ENCODE measurements at places on chromosomes 16 and 17.

DNA sequence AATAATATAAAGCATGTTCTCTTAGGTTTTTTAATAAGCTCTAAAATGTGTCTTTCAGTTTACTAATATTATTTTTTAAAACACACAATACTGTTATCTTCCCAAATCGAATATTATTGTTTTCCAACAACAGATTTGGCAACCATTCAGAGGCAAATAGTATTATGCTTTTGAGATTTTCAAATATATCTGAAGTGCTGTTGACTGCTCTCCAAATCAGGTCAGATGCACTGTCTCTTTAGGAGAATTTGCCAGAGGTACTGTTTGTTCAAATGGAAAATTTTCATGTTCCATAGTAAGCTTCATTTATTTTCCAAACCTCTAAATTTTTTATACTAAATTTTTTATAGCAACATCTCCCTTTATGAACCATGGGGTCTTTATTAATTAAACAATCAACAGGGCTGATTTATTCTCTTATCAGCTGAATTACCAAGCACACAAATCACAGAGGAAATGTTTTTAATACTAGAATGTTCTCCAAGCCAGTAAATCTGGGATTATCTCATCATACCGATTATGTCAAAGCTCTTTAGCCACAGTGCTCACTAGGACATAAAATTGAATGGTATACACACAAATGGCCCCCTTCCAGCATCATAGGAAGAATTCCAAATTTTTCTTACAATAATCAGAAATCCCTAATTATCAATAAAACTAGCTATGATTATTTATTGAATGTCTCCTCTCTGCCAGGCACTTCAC, 108.8 kb upstream of the HLF start:
- no peak for DNase-seq

DNA sequence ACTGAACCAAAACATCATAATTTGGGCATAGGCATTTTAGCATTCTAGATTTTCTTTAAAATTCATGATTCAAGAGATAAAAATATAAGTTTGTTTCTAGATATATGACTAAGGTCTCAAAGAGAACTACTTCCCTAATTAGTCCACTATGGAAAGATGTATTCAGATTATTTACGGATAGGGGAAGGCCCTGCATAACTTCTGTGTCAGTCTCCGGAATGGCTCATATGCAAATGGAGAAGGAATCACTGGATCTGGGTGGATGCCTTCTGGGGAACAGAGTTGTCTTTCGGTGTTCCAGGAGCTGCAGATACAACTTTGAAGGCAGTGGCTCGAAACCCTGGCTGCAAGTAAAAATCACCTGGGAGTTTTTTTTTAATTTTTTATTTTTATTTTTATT, 17.1 kb upstream of the WFIKKN2 start:
- no peak for DNase-seq

- no peak for DNase-seq
These were observed 83.4 kb downstream of the GAS7 start for GRCh38 chr17:10114931-10115535.

- no peak for DNase-seq
These were observed at the start of gene IGSF6 for GRCh38 chr16:21652453-21652852. TSS of gene IGSF6 (minus strand) at chr16:21652608. CDS start at chr16:21652598, 10 bp downstream.

GRCh38 chr16:53282975-53283946, 151.0 kb upstream of the RBL2 start:
- DNase-seq, result no peak

- DNase-seq, result no peak
These were observed 24.8 kb upstream of the CEP20 start for GRCh38 chr16:15913046-15913698.

DNA sequence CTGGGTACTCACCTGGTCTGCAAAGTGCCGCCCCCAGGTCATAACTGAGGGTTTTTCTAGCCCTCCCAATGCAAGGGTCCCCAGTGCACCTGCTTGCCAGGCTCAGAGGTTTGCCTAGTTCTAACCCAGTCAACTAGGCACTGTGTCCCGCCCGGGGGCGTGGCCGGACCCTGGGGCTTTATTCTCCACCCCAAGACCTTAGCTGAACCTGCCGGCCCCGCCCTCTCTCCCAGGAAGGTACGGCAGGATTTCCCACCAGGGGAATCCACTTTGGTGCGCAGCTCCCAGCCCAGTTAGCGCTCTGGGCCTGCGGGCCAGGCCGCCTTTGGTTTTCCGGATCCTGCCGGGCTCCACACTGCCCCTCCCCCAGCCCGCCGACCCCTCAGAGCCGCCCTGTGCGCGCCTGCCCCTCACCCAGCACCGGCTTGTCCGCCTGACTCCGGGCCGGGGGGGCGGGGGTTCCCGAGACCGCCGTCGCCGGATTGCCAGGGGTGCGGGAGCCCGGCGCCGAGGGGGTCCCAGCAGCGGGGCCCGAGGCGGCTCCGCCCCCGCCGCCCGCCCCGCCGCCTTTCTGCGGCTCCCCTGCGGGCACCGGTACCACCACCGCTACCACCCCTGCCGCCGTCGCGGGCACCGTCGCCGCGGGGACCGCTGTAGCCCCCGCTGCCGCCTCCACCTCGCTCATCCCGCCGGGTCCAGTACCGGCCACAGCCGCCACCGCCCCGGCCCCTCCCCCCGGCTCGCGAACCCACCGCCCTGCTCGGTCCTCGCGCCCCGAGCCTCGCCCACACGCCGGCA, 424 bp downstream of the YBX2 start:
- no peak for DNase-seq

- DNase-seq, result no peak
These were observed 75.8 kb downstream of the KCNJ12 start for GRCh38 chr17:21451975-21452374.

GRCh38 chr17:43444223-43445008, 39.4 kb upstream of the DHX8 start:
- no peak for DNase-seq

Data from NCI-H1417 treated with DMSO at 0.1 percent for 48 hours (cell line).